Natural killer cell (primary cell): ENCODE measurements at places on chromosomes 12 and 14.

- no peak for DNase-seq
Measured at GRCh38 chr14:64218344-64219240, 75.6 kb downstream of the ESR2 start.

GRCh38 chr12:64053117-64053516 is 169.0 kb downstream of the KICS2 start:
- DNase-seq = no peak

DNA sequence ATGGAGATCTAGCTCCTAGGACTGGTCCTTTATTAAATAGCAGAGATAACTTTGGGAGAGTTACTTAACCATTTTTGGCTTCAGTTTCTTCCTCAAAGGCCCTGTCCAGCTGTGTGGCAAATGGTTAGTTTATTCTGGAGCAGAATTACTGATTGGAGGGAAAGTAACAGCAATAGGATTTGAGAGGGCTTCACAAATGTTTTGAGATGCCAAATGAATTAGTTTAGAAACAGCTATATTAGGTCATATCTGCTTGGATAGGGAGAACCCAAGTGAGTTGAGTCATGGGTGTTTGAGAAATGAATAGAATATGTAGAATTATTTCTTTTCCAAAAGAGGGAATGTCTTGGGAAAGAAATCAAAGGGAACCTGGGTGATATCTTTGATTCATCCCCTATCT is 17.5 kb downstream of the RASSF3 start:
- no peak for DNase-seq

DNA sequence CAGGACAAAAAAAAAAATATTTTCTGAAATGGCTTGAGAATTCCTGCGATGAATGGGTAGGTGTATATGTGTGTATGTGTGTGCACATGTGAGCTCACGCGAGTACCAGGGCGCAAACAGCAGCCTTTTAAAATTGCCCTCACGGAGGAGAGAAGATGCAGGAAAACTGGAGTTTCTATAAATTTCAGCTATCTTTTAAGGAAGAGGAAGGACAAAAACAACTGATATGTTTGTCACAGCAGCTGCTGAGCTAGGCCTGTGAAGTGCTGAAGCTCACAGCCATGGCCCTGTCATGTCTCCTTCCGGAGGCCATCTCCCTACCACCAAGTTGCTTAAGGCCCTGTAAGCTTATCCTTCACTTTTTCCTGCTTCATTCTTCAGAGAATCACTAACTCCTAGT is 40.8 kb downstream of the DUSP16 start:
- no peak for DNase-seq

- DNase-seq = no peak
Measured at GRCh38 chr12:1523558-1524050, 70.8 kb downstream of the FBXL14 start.

- no peak for DNase-seq
Measured at GRCh38 chr12:47985596-47986290, 18.5 kb downstream of the COL2A1 start.

DNA sequence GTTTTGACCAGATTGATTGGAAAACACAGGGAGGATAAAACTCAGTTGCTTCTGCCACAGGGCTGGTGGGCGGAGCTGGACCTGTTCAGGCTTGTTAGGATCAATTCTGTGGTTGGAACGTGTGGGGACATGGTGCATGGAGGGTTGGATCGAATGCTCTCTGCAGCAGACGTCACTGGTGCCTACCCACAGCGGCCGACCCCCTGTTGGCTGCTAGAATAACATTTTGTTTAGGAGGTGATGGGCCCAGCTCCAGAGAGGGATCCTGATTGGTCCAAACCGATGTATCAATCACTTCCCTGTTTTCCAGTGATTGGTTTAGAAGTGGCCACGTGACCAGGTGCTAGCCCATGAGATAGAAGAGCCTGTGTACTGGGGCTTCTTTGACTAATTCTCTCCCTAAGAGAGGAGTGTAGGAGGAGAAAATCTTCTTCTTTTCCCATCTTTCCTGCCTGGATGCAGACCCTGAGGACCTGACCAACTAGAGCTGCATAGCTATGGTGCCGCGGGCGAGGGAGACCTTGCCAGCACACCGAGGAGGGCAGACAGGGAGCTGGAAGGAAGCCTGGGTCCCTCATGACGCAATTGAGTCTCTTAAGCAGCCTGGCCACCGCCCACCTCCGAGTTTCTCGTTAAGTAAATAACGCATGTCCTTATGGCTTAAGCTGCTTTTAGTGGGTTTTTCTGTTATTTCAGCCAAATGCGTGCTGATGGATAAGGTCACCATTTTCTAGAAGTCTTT is 163.5 kb downstream of the AACS start:
- no peak for DNase-seq

DNA sequence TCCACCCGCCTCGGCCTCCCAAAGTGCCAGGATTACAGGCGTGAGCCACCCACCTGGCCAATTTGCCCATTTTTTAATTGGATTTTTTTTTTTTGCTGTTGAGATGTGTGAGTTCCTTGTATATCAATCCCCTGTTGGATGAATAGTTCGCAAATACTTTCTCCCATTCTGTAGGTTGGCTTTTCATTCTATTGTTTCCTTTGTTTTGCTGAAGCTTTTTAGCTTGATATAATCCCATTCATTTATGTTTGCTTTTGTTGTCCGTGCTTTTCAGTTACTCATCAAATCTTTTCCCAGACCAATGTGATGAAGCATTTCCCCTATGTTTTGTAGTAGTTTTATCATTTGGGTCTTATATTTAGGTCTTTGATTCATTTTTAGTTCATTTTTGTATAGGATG is 36.4 kb downstream of the TRAF3 start:
- DNase-seq = no peak

- DNase-seq = no peak
Measured at GRCh38 chr14:68047906-68048305, 228.3 kb downstream of the RAD51B start.

DNA sequence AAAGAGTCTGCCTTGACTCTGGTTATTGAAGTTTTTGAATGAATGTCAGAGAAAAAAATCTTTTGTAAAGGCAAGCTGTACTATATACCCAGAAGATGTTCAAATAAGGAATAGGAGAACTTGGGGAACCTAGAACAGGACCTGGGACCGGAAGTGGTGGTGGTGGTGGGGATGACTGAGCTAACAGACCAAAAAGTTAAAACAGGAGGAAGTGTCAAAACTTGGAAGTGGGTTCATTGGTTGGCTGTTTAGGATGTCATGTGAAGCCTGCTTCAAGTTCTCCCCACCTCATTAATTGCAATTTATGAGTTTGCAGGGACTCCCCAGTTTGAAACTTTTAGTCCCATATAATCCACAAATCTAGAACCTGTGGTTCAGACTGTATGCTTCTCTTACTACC is 26.2 kb downstream of the PLXNC1 start:
- no peak for DNase-seq

GRCh38 chr14:54627219-54627539 is 60.3 kb downstream of the SAMD4A start:
- DNase-seq = no peak
